ENCODE measurements at places on chromosomes 4 and X.

DNA sequence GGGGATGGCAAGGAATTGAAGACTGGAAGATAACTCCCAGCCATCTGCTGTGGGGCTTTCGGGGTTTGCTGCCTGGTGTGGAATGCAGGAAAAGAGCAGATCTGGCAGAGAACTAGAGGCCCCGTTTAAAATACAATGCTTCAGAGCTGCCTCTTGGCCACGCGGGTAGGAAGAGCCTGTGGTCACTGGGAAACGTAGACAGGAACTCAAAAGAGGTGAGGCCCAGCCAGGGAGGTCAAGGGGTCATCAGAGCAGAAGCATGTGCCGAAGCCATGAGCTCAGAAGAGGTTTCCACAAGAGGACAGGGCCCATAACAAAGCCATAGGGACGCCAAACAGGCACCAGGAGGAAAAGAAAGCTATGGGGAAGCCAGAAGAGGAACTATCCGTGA, 14.5 kb upstream of the STS start:
- no peak for DNase-seq

GRCh38 chrX:130539721-130540321, 138.0 kb downstream of the RBMX2 start:
- DNase-seq, result peak; percentile 17

GRCh38 chrX:20015945-20016615, 25.2 kb upstream of the BCLAF3 start:
- no peak for DNase-seq

DNA sequence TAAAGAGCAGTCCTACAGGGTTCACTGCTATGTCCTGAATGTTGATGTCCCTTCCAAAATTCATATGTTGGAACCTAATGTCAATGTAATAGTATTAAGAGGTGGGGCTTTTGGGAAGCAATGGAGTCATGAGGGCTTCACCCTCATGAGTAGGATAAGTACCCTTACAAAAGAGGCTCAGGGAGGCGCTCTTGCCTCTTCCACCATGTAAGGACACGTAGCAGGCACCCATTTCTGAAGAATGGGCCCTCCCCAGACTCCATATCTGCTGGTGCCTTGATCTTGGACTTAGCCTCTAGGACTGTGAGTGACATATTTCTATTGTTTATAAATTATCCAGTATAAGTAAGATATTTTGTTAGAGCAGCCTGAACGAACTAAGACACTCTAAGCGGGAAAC, 15.8 kb downstream of the MED28 start:
- no peak for DNase-seq

DNA sequence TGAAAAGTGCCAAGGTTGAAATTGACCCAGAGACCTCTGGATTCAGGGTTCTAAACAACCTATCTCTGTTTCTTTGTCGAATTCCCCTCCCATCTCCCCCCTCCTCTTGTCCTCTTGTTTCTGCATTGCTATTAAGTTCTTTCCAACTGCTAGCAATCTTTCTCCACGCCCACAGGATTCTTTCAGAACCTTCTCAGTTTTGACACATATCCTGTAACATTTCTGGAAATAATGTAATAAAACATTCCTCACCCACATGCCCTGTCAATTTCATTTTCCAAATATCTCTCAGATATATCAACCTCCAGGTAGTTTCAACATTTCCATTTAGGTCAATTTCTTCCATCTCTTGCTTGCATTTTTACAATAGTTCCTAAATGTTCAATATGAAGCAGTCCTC, 1105.9 kb downstream of the ARAP2 start:
- DNase-seq, result no peak

- no peak for DNase-seq
Observed at GRCh38 chr4:163611182-163611581, 116.7 kb downstream of the TMA16 start.

- DNase-seq, result no peak
Observed at GRCh38 chrX:19840899-19841648, 46.3 kb downstream of the SH3KBP1 start.

DNA sequence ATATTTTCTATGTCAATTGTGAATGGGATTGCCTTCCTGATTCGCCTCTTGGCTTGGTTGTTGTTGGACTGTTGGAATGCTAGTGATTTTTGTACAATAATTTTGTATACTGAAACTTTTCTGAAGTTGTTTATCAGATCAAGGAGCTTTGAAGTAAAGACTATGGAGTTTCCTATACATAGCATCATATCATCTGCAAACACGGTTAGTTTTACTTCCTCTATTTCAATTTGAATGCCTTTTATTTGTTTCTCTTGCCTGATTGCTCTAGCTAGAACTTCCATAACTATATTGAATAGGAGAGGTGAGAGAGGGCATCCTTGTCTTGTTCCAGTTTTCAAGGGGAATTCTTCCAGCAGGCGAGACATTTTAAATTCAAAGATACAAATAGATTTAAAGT, 226.5 kb downstream of the FBXO8 start:
- DNase-seq, result no peak

DNA sequence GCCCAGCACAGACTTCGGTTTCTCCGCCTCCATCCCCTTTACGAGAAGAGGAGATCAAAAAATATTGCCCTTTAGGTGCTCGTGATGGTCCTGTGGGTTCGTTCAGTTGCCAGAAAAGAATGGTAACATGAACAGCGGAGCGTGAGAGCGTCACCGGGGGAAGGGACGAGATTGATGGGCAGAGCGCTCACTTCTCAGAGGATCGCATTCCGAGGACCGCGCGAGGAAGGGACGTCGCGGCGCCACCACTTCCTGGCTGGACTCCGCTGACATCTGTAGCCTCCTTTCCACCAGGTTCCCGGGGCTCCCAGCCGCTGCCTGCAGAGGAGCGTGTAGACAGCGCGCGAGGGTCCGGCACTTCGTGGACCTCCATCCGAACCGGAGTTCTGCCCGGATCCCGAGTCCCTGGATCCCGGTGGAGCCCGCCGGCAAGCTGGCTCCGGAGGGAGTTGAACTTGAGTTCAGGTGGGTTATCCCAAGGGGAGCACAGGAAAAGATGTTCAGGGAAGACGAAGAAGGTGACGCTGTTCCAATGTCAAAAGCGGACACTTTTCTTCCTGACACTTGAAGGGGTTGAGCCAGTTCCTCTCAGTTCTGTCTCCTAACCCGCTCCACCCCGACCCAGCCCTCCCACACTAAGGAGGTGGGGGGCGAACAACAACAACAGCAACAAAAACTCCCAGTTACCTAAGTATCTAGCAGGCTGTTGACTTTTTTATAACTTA, 484 bp downstream of the GALNTL6 start:
- no peak for DNase-seq

GRCh38 chr4:3315566-3315965, 22.7 kb downstream of the RGS12 start:
- no peak for DNase-seq
